Cardiac muscle cell (in vitro differentiated cells and primary cell): ENCODE measurements at places on chromosomes 13 and 19.

- DNase-seq: no peak
Observed at GRCh38 chr19:31174948-31175347, 174.3 kb downstream of the TSHZ3 start.

GRCh38 chr19:843836-844545 lies 3.2 kb downstream of the PRTN3 start:
- DNase-seq: no peak

DNA sequence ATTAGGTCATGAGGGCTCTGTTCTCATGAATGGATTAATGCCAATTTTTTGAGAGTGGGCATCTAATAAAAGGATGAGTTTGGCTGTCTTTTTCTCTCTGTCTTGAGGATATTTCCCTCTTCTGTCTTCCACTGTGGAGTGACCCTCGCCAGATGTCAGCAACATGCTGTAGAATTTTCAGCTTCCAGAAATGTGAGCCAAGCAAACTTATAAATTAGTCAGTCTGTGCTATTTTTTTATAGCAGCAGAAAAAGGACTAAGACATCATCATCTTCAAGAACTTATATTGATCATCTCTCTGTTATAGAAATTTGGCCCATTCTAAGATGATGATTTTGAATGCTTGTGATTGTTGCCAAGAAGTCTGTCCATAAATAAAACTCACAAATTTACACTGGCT lies 431.4 kb downstream of the FGF9 start:
- no peak for DNase-seq

DNA sequence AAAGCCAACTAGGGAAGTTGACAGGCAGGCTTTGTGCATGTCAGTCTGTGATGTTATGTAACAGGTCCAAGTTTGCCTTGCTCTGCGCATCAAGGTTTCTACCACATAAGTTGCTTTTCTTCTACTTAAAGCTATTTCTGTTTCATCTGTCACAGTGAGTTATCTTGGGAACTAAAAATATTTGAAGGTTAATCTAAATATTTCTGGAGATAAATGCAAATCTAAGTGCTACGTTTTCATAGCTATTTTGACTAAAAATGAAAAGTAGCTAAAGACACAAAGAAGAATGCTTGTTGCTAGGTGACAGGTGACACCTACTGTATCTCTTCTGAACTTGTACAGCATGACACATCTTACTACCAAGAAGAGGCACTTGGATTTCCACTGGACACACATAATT lies 135.6 kb downstream of the KLF12 start:
- DNase-seq: no peak

DNA sequence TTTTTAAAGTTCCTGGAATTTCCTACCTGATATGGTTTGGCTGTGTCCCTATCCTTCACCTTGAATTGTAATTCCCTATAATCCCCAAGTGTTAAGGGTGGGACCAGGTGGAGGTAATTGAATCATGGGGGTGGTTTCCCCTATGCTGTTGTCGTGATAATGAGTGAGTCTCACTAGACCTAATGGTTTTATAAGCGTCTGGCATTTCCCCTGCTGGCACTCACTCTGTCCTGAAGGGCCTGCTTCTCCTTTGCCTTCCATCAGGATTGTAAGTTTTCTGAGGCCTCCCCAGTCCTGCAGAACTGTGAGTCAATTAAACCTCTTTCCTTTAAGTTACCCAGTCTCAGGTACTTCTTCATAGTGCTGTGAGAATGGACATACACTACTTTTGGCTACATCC lies 298.7 kb downstream of the HS6ST3 start:
- no peak for DNase-seq

- DNase-seq: no peak
Observed at GRCh38 chr13:73702419-73703071, 431.7 kb downstream of the KLF12 start.

GRCh38 chr13:109880371-109881346 lies 94.3 kb upstream of the IRS2 start:
- DNase-seq: no peak

DNA sequence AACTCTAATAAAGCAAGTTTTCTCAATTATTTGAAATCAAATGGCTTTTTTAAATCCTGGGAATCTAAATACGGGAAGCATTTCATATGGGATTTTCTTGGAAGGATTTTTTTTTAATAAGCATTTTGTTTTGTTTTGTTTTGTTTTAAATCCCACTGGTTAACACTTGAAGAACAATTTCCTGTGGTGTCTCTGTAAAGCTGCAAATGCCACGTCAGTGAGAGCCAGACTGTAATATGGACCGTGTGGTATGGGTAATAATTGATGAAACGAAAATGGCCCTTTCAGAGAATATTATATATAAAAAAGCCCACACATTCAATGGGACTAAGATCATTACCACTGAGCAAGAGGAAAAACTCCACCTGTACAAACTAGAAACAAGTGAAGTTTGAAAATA lies 33.9 kb upstream of the MIR17HG start:
- DNase-seq: no peak

- no peak for DNase-seq
Observed at GRCh38 chr19:17946965-17947784, 14.4 kb downstream of the CCDC124 start.

DNA sequence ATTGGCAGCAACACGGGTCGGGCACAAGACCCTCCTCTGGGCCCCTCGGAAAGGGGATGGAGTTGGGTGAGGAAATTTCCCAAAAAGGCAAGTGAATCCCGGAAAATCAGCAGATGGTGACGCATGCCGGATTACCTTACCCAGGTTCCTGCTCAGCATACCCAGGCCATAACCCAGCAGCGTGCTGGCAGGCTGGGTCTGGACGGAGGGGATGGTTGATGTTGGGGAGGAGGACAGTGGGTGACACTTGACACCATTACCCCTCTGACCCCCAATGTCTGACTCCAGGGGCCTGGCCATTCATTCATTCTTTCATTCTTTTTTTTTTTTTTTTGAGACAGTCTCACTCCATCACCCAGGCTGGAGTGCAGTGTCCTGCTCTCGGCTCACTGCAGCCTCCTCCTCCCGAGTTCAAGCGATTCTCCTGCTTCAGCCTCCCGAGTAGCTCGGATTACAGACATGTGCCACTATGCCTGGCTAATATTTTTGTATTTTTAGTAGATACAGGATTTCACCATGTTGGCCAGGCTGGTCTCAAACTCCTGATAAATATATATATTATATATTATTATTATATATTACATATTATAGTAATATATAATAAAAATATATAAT lies 799 bp downstream of the PVR start:
- DNase-seq: no peak

DNA sequence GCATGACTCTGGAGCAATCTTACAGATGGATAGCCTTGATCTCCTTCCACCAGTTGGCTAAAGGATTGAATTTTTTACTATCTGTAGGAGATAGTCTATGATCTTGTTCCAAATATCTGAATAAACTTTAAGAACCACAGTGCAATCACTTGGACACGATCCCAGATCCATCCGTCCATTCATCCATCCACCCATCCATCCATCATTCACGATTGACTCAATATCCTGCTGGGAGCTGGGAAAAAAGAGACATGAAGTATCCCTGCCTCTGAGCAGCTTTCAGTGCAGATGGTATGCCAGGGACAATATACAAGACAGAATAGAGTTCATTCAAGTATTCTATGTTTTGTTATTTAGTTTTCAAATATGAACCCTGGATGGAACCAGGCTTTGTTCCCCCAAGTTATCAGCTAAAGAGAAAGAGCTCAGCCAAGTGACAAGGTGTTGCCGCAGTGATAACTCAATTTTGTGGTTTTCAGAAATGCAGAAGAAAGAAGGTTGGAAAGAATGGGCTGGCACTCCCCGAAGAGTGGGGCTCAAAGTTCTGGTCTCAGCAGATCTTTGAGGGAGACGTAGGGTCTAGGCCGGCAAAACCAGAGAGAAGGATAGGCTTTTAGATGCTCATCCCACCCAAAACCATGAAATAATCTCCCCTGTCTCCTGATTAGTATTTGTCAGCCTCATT lies 66.3 kb downstream of the IRS2 start:
- DNase-seq: no peak

- no peak for DNase-seq
Observed at GRCh38 chr13:100520936-100521850, 67.4 kb downstream of the GGACT start.

DNA sequence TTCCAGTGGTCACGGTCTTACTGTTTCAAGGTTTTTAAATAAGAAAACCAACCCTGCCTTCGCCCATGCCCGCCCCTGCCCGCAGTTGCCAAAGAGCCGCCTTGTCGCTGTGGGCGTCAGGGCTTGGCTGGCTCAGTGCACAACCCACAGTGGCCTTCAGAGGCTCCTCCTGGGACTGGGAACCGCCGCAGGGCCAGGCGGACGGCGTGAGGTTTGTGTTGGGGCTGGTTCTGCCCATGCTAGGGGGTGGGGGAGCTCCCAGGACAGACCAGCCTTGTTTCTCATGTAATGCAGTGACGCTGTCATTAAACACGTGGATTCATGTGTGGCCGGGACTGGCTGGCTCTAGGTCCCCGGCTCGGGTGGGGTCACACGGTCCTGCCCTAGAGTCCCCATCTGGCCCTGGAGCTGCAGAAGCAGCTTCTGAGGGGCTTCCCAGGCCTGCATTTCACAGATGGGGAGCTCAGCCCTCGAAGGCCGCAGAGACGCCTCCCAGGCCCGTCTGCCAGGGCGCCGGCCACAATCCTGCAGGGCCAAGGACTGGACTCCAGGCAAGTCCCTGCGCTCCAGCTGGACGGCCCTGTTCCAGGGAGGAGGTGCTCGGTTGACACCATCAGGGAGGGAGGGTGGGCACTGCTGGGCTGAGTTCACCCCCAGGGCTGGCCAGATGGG lies 2.4 kb upstream of the TEKTIP1 start:
- no peak for DNase-seq

- no peak for DNase-seq
Observed at GRCh38 chr19:4896372-4896771, 6.3 kb downstream of the ARRDC5 start.

GRCh38 chr19:18915639-18916038 lies 3.5 kb downstream of the COPE start:
- peak; percentile 43 for DNase-seq

- DNase-seq: no peak
Observed at GRCh38 chr19:6853868-6854267, 33.5 kb upstream of the ADGRE1 start.

DNA sequence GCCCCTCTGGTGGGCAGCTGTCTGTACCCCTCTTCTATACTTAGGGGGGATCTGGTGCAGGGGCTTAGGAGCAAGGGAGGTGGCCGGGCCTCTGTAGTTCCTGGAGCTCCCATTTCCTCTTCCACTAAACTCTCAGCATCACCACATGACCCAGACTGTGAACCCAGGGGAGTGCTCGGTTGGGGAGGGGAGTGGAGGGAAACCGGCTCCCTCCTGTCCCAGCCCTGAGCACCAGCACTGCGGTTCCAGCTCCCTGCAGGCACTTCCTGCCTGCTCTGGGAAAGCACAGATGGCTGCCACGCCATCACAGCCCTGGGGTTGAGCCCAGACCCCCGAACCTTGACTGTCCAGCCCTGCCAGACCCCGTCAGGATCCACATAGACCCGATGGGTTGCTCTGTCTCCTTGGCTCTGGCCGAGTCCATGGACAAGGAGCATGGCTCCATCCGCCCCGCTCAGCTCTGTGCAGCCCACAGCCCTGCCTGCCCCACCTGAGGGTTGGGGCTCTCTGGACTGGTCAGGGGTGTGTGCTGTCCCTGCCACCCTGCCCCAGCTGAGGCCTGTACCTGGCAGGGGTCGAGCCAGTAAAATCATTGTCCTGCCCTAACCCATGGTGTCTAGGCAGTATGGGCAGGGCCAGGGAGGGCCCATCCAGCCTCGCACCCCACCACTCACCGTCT lies 36.0 kb upstream of the SLC7A10 start:
- no peak for DNase-seq

DNA sequence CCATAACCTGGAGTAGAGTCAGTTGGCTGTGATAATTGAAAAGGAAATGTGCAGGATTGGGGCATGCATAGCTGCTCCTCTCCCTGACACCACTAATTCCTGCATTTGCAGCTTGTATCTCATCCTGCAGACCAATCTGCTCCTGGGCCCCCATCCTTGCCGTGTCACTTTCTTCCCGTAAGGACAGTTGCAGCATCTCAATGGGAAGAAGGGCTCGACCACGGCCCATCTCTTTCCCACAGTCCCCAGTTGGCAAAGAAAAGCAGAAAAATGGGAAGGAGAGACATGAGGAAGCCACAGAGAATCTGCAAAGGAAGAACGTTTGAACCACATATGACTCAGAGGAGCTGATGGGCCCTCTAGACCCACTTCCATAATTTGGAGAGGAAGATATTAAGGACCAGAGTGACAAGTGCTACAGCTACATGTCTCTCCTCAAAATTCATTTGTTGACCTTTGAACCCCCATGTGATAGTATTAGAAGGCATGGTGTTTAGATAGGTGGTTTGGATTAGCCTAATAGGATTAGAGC lies 1.8 kb upstream of the SIGLEC12 start:
- DNase-seq: no peak

- no peak for DNase-seq
Observed at GRCh38 chr19:50300051-50300450, 29.1 kb downstream of the KCNC3 start.

DNA sequence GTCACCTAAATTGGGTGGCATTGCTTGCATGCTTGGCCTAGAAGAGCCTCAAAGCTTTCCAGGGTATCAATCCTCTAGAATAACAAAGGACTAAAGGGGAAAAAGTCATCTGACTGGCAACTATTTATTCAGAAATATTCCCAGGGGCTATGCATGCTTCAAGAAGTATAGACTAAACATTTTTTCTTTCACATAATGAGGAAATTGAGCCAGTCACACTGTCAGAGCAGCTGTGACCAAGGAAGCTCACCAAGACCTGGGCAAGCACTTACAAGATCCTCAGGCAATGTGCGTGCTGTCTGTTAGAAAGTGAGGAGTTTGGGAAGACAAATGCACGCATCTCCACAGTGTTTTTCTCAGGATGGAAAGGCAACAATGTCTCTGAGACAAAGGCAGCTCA lies 747.2 kb downstream of the DIAPH3 start:
- no peak for DNase-seq

DNA sequence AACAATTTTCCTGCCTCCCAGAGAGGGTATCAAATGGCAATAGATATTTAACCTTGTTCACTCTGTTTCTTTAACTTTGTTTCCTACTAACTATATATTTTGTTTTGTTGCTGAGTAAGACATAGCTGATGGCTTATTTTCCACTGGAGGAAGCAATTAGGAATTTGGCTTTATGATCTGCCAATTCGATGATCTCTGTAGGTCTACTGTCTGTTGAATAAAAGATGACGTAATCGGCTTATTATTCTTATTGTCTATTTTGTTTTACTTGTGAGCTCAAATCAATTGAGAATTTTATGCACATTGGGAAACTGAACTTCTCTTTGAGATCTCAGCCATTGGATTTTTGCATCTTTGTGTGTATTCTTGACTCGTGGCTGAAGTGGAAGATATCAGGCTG lies 862.6 kb downstream of the EFNB2 start:
- DNase-seq: no peak

DNA sequence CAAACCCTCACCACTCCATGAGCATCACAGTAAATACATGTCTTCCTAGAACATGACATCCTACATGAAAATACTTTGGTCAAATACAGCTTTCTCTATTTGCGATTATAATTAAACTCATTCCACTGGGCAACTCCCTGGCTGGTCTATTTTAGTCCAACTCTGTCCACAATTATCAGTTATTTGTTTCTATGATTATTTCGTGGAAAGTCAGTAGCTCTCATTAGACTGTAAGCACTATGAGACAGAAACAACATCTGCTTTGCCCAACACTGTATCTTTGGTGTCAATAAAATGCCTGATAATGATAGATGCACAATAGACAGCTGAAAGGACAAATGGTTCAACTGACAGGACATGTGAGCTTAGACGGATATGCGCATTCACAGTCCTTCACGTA lies 292.0 kb downstream of the KLF12 start:
- DNase-seq: no peak
